ENCODE measurements at places on chromosomes 5 and 9.

- no peak for DNase-seq
Measured at GRCh38 chr5:104456122-104456521, 893.5 kb upstream of the NUDT12 start.

DNA sequence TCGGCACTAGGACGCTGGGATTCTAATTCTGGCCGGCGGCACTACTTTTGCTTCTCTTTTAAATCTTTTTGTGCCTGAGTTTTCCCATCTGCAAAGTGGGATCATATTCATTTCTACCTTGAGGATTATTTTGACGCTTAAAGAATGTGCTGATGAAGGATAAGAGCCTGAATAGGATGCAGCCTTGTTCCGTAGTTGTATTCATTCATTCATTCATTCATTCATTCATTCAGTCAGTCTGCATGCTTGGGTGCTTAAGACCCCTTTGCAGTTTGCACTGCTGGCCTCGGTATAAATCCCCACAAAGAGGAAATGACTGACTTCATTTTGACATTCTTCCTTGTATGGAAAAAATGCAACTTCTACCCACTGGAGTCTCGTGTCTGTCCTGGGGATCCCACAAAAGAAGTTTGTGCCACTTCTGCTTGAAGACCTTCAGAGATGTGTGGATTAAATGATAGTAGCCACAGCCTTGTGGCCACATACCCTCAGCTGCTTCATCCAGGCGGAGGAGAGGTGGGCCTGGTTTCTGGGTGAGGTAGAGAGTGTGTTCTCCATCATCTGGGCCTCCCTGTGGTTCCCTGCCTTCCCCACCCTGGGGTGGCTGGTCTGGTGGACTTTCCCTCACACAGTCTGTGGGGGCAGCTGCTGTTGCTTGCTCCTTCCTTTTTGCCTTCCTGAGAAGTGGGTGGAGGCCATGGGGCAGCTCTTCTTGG, 62.6 kb downstream of the PPARGC1B start:
- DNase-seq = no peak

DNA sequence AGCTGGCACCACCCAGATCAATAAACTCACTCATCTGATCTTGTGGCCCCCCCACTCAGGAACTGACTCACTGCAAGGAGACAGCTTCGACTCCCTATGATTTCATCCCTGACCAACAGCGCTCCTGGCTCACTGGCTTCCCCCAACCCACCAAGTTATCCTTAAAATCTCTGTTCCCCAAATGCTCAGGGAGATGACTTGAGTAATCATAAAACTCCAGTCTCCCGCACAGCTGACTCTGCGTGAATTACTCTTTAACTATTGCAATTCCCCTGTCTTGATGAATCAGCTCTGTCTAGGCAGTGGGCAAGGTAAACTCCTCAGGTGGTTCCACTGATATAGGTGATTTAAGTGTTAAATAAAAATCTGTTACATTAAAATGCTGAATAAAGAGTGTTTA, 1.9 kb upstream of the TRIM32 start:
- DNase-seq = no peak

- DNase-seq = no peak
Measured at GRCh38 chr9:5718296-5719032, 89.6 kb downstream of the RIC1 start.

- no peak for DNase-seq
Measured at GRCh38 chr9:130172161-130172857, at the start of gene NCS1. Gene NCS1, plus strand, starts transcription at chr9:130172404. Its CDS starts 260 bp downstream, at chr9:130172664.
